Stimulated activated CD8-positive, alpha-beta memory T cell treated with anti-CD3 and anti-CD28 coated beads, Interleukin-2, amount 100 ng/mL, for 48 hours (primary cell): ENCODE measurements at places on chromosomes 4 and X.

GRCh38 chr4:186541801-186542200 is 13.6 kb downstream of the MTNR1A start:
- DNase-seq, result no peak

GRCh38 chr4:53306729-53307128 is 59.1 kb downstream of the SCFD2 start:
- no peak for DNase-seq

GRCh38 chr4:7691982-7692381 is 247.7 kb downstream of the AFAP1 start:
- DNase-seq, result no peak

DNA sequence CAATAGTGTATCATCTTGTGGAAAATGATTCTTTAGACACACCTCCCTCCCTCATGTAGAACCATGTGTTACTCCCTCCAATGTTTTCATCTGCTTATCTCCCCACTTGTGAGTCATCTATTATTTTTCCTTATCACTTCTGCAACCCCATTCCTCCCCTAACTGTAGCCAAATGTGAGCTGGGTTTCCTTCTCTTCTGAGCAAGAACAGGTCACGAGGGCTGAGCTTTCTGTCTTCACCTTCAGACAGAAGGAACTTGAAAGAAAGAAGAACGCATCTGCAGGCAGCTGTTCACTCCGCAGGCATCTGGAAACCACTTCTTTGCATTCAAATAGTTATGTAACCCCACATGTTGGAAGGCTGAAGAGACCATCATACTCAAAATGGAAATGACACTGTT is 1.8 kb downstream of the PPP1R2C start:
- no peak for DNase-seq

GRCh38 chr4:170666909-170667308 is 577.2 kb upstream of the AADAT start:
- no peak for DNase-seq

DNA sequence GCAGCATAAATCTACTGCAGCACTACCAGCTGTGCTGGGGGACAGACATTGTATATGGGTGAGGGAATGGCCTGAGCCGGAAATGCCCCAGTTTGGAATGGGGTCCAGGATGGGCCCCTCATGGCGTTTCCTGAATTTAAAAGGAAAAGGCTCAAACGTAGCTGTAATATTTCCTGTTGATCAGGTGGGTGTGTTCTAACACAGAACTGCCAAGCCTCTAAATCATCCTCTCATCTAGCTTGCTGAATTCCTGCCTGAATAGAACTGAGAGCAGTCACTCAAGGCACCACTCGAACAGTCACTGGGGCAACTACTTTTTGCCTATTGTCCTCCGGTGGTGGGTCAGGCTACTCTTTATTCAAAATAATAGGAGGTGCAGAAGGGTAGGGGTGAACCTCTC is 28.7 kb downstream of the ADH6 start:
- DNase-seq, result no peak
